Esophagus squamous epithelium (tissue), 5 donors: ENCODE measurements at places on chromosomes 11 and 22.

GRCh38 chr11:22346282-22346681, 8.1 kb downstream of the SLC17A6 start:
- DNase-seq: no peak

DNA sequence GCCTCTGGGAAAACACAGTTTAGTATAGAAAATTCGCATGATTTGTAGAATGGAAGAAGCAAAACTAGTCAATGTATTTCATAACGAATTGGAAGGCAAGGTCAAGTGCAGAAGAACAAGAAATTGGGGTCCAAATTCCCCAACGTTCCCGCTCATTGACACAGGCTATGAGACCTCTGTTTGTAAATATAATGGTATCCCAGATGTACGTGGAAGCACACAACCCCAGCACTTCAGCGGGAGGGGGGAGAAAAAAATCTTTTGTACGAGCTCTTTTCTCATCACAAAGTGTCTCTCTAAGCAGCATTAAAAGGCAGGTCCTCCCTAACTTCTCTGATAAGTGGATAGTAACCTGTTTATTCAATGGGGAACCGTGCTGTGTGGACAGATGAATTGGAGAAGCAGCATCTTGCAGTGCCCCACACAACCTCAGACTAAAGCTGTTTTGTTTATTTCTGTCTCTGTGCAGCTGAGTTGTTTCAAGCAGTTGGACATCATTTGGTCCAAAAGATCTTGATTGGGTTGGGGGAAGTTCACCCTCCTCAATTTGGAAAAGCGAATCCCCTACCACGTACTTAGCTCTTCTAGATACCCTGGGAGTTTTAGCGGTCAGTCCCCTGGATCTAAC, 1.1 kb upstream of the GAB2 start:
- DNase-seq: no peak

GRCh38 chr11:31687861-31688260, 123.3 kb downstream of the PAX6 start:
- DNase-seq: no peak

DNA sequence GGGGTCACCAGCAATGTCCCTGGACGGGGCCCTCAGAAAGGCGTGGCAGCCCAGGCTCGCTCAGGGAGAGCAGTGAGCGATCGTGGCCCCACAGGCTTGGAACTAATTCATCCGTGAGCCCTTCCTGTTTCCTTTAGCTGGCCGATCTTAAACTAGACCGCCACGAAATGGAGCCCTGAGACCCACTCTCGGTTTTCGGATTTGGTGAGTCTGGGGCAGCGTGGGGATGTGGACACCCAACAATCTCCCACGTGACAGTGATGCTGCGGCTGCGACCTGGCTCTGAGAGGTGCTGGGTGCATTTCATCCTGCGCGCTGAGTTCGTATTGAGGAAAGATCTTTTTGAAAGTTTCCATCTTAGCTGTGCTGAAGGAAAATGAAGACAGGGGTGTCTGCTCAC, 501.3 kb upstream of the B3GAT1 start:
- no peak for DNase-seq

DNA sequence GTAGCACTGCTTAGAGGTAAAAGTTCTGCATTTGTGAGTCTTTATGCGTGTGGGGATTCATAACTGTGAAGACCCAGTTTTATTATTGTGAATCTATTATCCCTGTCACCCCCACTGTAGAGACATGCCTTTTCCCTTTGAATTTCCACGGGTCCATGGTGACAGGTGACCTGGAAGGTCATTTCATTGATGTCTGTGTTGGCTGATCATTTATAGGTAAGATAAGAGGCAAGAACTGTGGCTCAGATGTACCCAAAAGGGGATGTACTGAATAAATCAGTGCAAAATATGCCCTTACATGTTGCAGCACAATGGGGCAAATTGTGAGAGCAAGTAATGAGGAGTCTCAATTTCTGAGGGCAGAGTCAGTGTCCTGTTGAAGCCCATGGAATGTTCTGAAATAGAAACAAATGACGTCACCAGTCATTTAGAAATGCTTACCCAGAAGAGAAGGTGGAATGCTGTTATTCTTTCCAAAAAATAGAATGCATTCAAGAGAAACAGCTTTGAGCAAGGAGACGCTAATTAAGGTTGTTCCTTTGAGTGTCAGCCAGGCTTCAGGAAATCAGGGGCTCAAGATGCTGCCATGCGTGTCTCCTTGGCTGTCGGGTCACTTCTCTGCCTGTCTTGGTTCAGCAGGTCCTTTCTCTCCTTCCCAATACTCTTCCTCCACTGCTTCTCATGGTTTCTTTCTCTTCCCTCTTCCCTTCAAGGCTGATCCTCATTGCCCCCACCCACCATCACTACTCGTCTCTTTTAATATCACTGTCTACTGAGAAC, 118.7 kb upstream of the E2F8 start:
- DNase-seq: no peak

- DNase-seq: no peak
These were observed 6.1 kb downstream of the MCHR1 start for GRCh38 chr22:40685406-40685805.

- DNase-seq: no peak
These were observed 37.2 kb downstream of the SPON1 start for GRCh38 chr11:13999704-14000103.

DNA sequence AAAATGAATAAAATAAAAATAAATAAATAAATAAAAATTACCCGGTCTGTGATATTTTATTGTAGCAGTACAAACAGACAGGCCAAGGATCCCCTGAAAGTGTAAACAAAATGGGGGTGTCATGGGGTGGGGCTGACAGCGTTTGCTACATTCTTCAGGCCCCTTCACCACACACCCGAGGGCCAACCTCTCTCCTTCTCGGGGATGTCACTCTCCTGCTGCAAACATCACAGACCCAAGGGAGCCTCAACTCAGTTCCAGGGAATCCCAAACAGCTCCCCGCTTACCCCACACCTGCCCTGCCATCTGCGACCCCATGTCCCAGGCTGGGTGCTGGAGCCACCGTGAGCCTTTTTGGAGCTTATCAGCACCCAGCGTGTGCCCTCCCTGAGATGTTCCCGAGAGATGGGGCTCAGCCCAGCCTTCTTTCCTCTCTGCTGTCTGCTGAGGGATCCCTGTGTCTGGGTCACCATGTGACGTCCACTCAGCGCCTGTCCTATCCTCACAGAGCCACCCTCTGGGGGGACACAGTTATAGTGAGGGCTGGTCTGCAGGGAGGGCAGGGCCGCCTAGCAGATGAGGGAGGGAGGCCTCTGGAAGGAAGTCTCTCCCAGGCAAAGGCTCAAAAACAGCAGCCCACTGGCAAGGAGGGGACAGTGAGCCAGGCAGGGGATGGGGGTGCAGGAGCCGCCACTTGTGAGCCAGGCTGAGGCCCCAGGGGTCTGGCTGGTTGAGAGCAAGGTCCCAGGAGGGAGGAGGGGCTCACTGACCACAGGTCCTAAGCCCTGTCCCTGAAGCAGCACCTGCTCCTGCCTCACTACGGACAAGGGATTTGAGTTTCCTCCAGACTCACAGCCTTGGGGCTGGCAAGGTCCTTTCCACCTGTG, 1041.6 kb downstream of the BRD1 start:
- DNase-seq: no peak

DNA sequence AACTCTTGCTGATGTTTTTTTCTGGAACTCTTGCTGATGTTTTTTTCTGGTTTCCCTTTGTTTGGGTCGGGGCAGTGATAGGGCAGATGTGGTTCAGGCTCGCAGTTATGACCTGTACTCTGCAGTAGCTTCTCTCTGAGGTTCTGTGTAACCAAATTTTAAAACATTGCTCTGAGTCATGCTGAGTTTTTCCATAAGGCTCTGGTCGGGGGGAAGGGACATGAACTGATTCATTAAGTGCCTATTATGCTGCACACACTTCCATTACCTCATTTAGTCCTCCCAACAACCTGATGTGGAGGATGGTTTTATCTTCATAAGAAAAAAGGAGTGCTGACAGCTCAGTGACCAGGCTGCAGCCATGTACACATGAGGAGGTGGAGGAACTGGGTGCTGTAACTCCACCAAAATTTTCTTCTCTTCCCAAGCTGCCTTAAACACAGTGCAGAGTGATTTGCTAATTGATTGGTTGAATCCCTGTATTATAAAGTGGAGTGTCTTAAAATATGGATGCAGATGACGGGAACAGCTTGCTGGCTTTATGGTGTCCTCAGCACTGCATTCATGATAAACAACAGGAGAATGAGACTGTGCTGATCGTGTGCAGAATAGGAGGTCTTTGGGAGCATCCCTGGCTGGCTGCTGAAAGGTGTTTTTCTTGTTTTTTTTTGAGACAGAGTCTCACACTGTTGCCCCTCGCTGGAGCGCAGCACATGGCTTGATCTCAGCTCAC, 19.1 kb downstream of the TNRC6B start:
- no peak for DNase-seq

GRCh38 chr11:27720277-27720830, 20.1 kb upstream of the BDNF start:
- no peak for DNase-seq

GRCh38 chr11:88521799-88522201, 184.3 kb upstream of the CTSC start:
- DNase-seq: no peak
